ENCODE measurements at places on chromosomes 4 and X. TPM values are rescaled to one million over a fixed set of nuclear protein-coding genes. Genes with fewer than 3 reads are reported as not detected.

RBMXL3 gene
- not detected for total RNA-seq

DNA sequence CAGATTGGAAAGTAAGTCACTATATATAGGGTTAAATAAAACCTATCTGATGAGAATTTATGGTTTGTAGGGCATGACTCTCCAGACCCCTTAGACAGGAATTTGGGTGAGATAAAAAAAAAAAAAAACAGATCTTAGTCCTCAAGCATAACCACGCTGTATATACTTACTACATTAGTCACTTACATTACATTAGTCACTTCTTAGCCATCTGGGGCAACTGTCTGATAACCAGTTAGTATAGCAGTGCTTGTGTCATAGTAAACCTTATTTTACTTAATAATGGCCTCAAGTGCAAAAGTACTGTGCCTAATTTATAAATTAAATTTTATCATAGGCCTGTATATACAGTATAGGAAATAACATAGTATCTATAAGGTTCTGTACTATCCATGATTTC, 60.2 kb upstream of the RPS6KA6 start:
- H3K27ac ChIP-seq = no peak overlapping the region
- peaks cover 4% of the 10 kb centered on the region for H3K27me3 ChIP-seq
- H3K4me1 ChIP-seq = no peaks in the 10 kb centered on the region
- H3K36me3 ChIP-seq = no peaks in the 10 kb centered on the region
- DNase-seq = no peak
- H3K4me3 ChIP-seq = no peak overlapping the region

- H3K36me3 ChIP-seq = no peaks in the 10 kb centered on the region
- no peak for DNase-seq
These were observed 137.4 kb upstream of the ARSJ start for GRCh38 chr4:114116861-114117260.

DNA sequence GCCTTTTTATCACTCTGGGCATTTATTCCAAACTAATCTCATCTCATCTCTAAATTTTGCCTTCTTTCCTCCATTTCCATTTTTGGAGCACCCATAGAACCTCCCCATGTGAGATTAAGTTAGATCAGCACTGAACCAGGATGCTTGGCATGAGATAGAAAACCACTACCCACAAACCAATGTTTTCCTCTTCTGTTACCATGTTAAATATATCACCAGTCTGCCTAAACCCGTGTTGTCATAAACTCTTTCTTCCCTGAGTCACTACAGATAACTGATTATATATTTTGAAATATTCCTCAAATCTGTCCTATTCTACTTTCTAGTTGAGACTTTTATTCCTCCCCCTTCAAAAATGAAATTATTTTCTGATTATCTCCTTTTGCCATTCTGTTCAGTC, 37.6 kb downstream of the GABRB1 start:
- H3K27me3 ChIP-seq = no peaks in the 10 kb centered on the region
- no peaks in the 10 kb centered on the region for H3K36me3 ChIP-seq
- no peak overlapping the region for H3K27ac ChIP-seq
- DNase-seq = no peak

- no peak for DNase-seq
- H3K4me1 ChIP-seq = no peaks in the 10 kb centered on the region
- H3K4me3 ChIP-seq = no peak overlapping the region
- no peak overlapping the region for H3K27ac ChIP-seq
- no peaks in the 10 kb centered on the region for H3K36me3 ChIP-seq
- no peaks in the 10 kb centered on the region for H3K27me3 ChIP-seq
These were observed 257.5 kb upstream of the ANKRD50 start for GRCh38 chr4:124970011-124970410.

GRCh38 chr4:71267244-71267643, 71.6 kb upstream of the SLC4A4 start:
- H3K4me3 ChIP-seq = no peak overlapping the region
- no peak for DNase-seq
- H3K27ac ChIP-seq = no peak overlapping the region
- H3K27me3 ChIP-seq = no peaks in the 10 kb centered on the region

AFP gene
- not detected for total RNA-seq

CHRDL1 gene
- not detected for total RNA-seq

DNA sequence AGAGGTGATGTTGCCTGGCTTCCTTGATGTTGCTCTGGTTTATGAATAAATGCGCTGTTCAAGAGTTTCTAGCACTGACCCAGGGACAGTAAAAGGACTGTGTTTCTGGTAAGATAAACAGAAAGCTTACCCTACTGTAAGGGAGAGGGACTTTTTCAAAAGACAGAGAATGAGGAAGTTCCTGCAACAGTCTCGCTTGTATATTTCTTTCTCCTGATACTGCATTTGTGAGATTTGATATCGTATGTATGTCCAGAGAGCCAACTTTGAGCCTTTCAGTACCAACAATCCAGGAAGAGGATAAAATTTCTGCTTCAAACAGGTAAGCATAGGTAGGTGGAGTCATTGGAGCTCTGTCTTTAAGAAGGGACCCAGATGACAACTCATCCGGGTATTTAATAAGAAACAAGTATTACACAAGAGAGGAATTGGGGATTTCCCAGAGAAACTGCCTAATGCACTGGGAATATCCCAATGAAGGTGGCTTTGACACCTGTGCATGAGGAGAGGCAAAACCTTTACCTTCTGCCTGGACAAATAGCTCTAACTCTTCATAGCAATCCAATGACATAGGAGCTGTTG, 773 bp downstream of the DAPP1 start:
- peaks cover 90% of the 10 kb centered on the region for H3K4me1 ChIP-seq
- H3K27ac ChIP-seq = peak overlapping the region; percentile 64
- no peaks in the 10 kb centered on the region for H3K27me3 ChIP-seq
- H3K36me3 ChIP-seq = peaks cover 6% of the 10 kb centered on the region

DNA sequence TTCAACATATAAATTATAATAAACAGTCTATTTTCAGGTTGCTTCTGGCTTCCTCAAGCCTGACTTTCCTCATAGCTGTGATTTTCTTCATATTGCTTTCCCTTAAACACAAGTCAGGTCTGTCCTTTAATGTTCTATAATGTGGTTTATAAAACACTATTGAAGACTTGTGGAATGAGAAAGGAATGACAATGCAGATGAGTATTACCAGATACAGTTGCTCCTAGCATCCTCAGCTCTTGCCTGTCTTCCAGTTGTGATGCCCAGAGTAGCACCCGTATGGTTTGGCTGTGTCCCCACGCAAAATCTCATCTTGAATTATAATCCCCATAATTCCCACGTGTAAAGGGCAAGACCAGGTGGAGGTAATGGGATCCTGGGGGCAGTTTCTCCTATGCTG, 265.7 kb upstream of the BOD1L1 start:
- H3K4me1 ChIP-seq = peaks cover 17% of the 10 kb centered on the region
- no peak overlapping the region for H3K4me3 ChIP-seq
- H3K36me3 ChIP-seq = no peaks in the 10 kb centered on the region
- no peak for DNase-seq
- H3K27ac ChIP-seq = no peak overlapping the region
- H3K27me3 ChIP-seq = peaks cover 12% of the 10 kb centered on the region

DNA sequence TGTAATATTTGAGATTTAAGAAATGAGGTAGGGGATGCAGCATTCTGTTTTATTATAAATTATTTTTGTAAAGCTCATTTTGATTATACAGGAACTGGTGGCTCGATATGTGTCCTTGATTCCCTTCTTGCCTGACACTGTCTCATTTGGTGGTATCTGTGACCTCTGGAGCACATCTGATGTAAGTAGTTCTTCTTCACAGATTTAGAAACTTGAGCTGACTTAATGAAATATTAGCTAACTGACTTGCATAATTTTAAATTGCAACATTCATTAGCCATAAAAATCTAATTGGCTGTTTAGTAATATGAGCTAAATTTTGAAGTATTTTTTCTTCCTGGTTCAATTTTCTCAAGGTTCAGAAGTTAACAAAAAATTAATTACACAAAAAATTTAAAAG, 69.1 kb downstream of the FBXL5 start:
- no peaks in the 10 kb centered on the region for H3K36me3 ChIP-seq
- H3K4me1 ChIP-seq = no peaks in the 10 kb centered on the region
- no peak overlapping the region for H3K27ac ChIP-seq
- DNase-seq = no peak

- peaks cover 4% of the 10 kb centered on the region for H3K36me3 ChIP-seq
- no peaks in the 10 kb centered on the region for H3K27me3 ChIP-seq
- peak overlapping the region; percentile 98 for H3K27ac ChIP-seq
- peaks cover 55% of the 10 kb centered on the region for H3K4me1 ChIP-seq
- peak overlapping the region; percentile 82 for H3K4me3 ChIP-seq
- DNase-seq = peak; percentile 73
These were observed 915 bp upstream of the RAB33B start for GRCh38 chr4:139453041-139453370.

DNA sequence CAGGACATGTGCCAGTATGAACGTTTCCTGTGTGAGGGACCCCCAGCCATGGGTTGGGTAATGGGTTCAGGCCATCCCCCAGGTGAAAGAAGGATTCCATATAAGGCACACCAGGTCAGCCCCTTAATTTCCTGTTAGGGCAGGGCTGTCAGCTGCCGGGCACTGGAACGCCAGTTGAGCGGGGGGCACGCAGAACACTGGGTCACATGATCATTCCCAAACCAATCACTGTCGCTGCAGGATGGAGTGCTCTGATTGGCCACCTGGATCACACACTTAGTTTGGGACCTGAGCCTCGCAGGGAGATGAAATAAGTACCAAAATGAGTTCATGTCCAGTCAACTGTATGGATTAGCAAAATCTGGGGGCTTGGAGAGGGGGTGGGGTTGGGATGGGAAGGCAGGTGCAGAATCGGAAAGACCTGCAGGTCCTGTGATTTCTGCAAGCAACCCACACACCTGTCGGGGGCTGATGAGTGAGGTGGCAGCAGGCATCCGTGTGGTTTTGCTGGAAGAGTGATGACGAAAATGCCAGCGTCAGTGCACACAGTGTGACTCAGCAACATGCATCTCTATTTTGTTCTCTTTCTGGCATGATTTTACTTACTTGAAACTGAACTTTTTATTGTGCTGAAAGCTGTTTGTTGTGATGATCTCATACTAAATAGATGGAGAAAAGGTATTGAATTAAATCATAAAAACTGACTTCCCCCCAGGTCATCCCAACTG, 32.2 kb downstream of the RNF212 start:
- DNase-seq = peak; percentile 34
- no peak overlapping the region for H3K4me3 ChIP-seq
- peaks cover 9% of the 10 kb centered on the region for H3K4me1 ChIP-seq
- peaks cover 17% of the 10 kb centered on the region for H3K27me3 ChIP-seq
- no peaks in the 10 kb centered on the region for H3K36me3 ChIP-seq

Data from activated T-cell treated with anti-CD3 and anti-CD28 coated beads, Interleukin-2, amount 50 U/mL, for 72 hours (primary cell).